HTR-8/SVneo (cell line): ENCODE measurements at places on chromosomes 5 and 9.

DNA sequence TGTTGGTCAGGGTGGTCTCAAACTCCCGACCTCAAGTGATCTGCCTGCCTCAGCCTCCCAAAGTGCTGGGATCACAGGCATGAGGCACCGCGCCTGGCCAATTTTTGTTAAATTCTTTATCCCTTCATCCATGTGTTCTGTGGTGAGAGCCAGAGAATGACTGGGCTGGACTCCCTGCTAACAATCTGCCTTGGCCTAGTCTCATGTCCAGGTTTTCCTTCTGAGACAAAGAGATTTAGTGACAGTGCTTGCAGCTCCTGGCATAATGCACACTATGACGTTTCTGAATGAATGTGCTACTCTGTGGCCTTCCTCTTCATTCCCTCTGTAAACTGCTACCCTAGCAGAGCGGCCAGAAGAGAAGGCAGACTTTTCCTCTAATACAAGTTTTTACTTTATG is 79.3 kb downstream of the FOXD1 start:
- no peak for DNase-seq

GRCh38 chr9:128969491-128969890 is 22.0 kb downstream of the NUP188 start:
- DNase-seq, result no peak

- no peak for DNase-seq
Measured at GRCh38 chr5:10172247-10172646, 77.4 kb downstream of the ATPSCKMT start.

DNA sequence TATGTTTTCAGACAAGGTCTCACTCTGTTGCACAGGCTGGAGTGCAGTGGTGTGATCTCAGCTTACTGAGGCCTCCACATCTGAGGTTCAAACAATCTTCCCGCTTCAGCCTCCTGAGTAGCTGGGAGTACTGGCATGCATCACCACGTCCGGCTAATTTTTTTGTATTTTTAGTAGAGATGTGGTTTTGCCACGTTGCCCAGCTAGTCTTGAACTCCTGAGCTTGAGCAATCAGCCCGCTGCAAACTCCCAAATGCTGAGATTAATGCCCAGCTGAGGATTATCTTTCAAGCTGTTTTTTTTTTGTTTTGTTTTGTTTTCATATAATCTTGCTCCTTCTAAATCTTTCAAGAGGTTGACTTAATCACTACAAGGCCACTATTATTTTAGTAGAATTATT is 47.3 kb upstream of the SLC28A3 start:
- no peak for DNase-seq
